ENCODE measurements at places on chromosomes 11 and 22.

GRCh38 chr11:101346591-101346990 is 217.0 kb upstream of the PGR start:
- no peak for DNase-seq

DNA sequence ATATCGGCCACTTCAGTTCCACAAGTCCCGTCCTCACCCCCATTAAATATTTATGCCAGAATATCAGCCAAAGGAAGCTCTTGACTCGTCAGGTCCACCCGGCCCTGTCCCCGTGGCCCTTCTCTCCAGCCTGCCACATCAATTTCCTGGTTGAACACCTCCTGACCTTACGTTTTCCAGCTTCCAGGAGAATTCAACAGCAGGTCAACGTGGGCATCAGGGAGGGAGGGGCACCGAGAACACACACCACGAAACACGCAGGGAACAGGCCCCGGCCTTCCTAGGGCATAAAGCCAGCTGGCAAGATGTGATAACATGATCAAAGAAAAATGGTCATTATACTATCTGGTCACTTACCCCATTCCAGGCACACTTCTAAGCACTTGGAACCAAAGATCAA is 15.3 kb downstream of the SULT4A1 start:
- DNase-seq, result no peak

DNA sequence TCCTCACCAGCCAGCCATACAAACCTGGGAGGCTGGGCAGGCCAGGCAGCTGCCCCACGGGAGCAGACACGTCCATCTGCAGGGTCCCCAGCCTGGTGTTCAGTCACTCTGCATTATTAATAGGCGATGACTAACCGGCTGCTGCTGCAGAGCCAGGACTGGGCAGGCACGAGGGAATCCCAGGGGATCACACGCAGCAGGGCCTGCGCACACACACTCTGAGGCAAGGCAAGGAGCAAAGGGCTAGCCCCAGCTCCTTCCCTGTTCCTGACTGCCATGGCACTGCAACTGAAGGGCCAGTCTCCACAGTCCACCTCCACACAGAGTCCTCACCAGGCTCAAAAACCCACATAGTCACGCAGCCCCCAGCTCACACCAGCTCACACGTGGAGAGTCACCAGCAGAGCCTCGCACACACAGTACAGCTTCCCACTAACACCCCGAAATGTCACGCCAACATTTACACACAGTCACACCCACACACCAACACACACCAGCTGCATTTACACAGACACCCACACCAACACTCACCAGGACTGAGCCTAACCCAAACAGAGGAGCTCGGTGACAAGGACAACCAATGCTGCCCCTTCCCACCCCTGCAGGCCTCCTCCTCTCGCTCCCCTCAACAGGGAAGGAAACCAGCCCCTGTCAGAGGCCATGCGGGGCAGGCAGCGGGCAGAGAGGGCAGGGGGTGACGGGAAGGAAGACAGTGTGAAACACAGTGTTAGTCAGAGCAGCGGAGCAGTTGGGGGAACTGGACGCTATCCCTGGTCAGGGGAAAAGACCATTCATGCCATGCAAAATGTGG is 47.3 kb downstream of the NRXN2 start:
- peak; percentile 86 for DNase-seq

- DNase-seq, result no peak
Measured at GRCh38 chr22:27507111-27507611, 294.4 kb downstream of the MN1 start.

DNA sequence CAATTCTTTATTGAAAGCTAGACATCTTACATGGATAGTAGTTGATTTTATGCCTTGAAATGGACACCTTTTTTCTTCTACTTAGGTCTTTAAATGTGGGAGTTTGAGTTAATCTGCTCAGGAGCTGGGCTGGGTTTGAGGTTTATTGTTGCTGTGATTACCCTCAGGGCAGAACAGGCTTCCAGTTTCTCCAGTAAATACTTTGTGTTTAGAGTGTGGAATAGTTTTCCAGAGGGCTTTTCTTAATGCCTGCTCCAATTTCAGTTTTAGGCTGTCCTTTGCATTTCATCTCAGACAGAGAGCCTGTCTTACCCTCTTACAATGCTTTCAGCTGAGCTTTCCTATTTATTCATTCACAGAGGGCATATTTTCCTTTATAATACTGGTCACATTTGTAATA is 69.9 kb upstream of the ADORA2A start:
- DNase-seq, result no peak

DNA sequence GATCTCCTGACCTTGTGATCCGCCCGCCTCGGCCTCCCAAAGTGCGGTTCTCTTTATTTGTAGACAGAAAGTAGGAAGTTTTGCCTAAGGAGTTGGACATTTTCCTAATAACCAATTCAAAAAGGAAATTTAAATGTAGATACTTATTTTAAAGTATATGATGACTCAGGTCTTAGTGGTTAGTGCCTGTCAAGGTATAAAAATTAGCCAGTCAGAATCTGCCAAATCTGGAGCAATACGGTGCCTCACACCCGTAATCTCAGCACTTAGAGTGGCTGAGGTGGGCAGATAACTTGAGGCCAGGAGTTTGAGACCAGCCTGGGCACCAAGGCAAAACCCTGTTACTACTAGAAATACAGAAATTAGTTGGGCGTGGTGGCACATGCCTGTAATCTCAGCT is 86.7 kb upstream of the RASSF10 start:
- DNase-seq, result no peak

DNA sequence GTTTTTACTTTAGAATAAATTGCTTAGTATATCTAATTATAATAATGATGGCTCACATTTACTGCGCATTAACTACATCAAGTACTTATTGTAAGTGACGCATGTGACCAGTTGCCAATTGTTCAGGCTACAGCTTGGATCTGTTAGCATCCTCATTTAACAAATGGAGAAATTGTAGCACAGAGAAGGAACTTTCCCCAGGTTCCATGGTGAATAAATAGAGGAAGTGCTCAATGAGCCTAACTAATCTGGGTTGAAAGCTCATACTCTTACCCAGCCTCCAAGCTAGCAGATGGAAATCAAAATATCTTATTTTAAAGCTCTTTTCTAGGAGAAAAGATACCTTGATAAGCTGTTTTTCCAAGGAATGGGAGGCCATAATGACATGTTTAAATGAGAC is 19.8 kb downstream of the MMP27 start:
- no peak for DNase-seq

DNA sequence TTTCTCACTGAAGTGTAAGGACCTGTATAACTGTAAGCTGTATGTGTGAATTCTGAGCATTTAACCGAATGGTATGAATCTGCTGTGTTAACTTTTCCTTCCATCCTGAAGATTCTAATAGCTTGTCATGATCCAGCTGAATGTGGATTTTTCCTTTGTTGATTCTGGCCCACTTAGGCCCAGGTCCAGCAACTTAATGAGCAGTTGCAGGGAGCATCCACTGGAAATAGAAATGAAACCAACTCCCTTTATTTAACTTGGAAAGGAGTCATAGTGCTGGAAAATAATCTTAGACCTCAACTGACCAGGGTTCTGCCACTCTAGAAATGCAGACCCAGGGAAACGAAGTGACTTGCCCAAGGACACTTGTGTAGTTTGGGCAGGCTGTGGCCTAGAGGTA is 142.3 kb upstream of the MTNR1B start:
- no peak for DNase-seq

DNA sequence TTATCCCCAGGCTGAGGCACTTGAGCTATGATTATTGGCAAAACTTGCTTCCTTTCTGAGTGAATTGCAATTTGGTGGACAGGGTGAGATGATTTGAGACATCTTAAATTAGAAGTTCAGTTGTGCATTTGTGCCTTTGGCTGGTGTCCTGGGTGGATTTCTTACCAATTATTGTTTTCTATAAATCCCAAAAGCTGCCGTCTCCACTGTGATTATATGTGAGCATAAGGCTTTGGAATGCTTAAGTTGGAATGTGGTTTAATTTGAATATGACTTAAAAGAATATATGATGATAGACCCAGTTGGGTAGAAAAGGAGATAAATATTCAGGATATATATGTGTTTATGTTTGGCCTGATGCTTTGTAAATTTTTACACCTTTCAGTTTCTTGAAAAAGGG is 70.0 kb downstream of the EXT2 start:
- no peak for DNase-seq

DNA sequence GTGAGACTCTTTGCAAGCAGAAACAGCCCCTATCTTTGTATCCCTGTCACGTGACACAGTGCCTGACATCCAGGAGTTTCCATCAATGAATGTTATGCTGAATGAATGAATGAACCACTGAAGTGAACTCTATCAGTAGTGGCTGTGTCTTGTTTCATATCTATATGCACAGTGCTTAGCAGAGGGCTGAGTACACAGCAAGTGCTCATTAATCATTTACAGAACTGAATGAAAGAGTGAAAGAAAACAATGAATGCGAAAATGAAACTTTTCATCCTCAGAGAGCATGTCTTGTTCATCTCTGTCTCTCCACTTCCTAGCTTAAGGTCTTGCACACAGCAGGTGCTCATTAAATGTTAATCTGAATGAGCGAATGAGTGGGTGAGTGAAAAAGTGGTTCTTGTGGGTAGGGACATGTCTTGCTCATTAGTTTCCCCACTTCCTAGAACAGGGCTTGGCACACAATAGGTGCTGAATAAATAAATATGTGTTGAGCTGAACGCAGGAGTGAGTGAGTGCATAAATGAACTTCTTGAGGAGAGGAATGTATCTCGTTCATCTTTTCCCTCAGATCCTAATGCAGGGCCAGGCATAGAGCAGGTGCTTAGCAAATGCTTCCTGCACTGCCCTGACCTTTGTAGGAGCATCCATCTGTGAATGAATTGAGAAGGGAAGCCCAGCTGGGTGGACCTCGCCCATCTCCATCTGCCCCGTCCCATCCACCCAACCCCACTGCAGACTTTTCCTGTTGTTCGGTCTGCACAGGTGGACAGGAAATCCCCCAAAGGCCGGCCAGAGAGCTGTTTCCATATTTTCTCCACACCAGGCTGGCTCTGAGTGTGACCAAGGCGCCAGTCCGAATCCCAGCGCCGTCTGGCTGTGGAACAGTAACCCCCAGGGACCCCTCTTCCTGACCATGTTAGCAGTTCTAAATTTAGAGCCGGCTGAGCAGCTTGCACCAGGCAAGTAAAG is 113.4 kb upstream of the CRYBB3 start:
- peak; percentile 69 for DNase-seq

- no peak for DNase-seq
Measured at GRCh38 chr11:69705351-69705811, 1.6 kb upstream of the FGF19 start.

DNA sequence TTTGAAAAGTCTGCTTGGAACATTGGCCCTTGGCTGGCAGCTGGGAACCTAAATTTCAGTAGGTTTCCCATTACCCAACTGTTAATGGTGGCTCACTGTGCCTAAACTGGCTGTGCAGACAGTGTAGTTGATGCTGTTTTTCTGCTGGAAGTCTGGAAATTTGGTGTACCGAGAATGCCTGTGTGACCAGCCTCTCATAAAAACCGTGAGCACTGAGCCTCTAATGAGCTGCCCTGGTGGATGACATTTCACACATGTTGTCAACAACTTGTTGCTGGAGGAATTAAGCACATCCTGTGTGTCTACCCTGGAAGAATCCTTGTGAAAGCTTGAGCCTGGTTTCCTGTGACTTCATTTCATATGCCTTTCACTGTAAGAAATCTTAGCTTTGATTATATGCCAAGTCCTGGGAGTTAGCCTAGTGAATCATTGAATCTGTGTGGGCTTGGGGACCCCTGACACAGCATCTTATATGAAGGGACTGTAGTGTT is 131.1 kb downstream of the LDLRAD3 start:
- no peak for DNase-seq

- peak; percentile 36 for DNase-seq
Measured at GRCh38 chr22:48307931-48308330, 1519.7 kb downstream of the BRD1 start.

DNA sequence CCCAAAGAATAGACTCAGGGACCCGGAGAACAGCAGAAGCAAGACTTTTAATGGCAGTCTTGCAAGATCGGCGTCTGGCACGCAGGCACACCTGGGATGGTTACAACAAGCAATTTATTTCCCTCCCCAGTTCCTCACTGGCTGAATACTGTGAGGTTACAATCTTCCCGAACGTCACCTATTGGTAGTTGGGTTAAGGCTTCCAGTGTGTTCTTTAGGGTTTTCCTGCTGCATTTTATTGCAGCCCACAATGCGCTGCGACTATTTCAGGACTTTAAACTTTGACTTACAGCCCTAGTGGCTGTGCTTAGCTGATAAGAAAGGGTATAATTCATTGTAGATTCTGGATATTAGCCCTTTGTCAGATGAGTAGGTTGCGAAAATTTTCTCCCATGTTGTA is 11.5 kb upstream of the TRIM68 start:
- no peak for DNase-seq

GRCh38 chr22:47174671-47175112 is 412.2 kb downstream of the TBC1D22A start:
- no peak for DNase-seq

DNA sequence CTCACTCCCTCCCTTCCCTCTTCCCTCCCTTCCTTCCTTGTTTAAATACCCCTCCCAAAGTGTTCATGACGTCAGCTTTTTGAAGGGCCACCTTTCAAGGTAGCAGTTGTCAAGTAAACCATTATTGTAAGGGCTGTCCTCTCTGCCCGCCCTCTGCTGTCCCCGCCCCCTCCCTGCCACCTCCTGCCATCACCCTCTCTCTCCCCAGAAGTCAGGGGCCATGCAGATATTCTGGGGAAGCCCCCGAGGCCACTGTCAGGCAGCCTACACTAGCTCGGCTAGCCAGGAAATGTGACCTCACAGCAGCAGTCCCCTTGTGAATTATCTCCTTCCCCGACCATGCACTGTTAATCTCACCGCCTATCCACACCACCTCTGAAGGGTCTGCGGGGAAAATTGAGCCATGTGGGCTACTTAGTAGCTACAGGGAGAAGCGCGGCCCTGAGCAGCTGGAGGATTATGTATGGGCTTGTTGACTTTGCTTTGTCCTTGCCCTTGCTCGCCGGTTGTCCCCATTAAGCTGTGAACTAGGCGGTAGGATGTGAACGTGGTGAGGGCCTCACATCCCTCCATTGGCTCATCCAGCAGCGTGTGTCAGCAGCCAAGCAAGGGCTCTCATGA is 42.1 kb upstream of the ATXN10 start:
- no peak for DNase-seq

DNA sequence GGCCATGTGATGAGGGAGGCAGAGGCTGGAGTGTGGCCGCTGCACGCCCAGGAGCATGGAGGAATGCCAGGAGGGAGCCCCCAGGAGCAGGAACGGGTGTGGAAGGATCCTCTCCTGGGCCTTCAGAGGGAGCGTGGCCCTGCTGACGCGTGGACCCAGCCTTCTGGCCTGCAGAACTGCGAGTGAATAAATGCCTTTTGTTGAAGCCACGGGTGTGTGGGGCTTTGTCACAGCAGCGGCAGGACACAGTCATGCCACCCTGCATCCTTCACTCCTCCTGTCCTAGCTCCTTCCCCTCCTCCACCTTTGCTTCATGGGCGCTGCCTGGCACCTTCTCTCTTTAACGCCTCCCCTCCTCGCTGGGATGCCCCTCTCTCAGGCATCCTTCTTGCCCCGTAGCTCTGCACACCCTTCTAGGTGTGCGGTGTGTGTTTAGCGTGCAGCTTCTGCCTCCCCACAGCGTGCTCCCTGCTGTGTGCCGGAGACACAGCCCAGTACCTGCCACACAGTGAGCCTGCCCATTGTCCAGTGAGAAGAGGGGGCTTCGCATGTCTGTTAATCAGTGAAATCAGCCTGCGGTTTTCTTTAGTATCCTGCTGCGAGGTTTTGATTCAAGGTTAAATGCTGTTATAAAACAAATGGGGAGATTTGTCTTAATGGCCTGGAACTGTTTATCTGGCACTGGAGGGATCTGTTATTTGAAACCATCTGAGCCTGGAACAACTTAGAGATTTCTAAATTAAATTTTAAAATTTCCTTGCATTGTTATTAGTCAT is 459.6 kb downstream of the TBC1D22A start:
- DNase-seq, result peak; percentile 40

- DNase-seq, result no peak
Measured at GRCh38 chr22:19803736-19804267, 43.2 kb downstream of the TBX1 start.

GRCh38 chr11:35182317-35182939 is 43.5 kb downstream of the CD44 start:
- DNase-seq, result no peak
